ENCODE measurements at places on chromosomes 7 and 10.
A peak's percentile ranks its signal among the peaks of the same experiment; 100 is the strongest.

GRCh38 chr10:103478671-103479070 lies 369 bp downstream of the CALHM3 start:
- DNase-seq, result no peak

- DNase-seq, result no peak
Measured at GRCh38 chr7:27192546-27193334, 7.2 kb downstream of the HOXA13 start.

GRCh38 chr7:131774419-131775220 lies 218.2 kb upstream of the PODXL start:
- DNase-seq, result no peak

GRCh38 chr7:128303643-128304042 lies 40.1 kb downstream of the RBM28 start:
- DNase-seq, result no peak

GRCh38 chr10:114304017-114304570 lies 65.0 kb downstream of the VWA2 start:
- DNase-seq, result peak; percentile 79

DNA sequence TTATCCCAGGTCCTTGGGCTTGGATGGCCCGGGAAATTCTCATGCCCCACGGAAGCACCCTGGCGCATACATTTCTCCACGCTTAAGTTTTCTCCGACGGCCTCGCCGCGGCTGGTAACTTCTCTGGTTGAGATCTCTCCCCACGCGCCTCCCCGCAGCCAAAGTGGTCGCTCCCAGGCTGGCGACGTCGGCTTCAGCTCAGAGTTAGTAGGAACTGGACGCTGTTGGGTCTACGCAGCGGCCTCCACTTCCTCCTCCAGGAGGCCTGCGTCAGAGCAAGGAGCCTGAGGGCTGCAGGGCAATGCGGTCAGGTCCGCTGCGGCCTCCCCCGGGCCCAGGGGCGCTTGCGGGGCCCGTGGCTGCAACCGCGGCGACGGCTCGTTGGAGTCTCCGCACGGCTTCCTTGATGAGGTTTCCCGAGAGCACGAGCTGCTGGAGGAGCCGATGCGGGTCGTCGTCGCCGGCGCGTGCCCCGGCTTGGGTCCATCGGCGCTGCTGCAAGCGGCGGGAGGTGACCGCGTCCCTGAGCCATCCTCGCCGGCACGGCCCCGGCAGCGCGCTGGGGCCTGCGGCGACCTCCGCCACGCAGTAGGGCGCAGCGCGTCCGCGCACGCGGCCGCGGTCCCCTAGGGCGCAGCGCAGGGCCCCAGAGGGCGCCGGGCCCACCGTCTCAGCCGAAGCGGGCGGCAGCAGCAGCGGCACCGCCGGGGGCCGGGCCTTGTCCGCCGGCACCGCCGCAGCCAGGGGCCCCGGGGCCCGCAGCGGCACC lies 744 bp downstream of the FRAT2 start:
- DNase-seq, result peak; percentile 20

DNA sequence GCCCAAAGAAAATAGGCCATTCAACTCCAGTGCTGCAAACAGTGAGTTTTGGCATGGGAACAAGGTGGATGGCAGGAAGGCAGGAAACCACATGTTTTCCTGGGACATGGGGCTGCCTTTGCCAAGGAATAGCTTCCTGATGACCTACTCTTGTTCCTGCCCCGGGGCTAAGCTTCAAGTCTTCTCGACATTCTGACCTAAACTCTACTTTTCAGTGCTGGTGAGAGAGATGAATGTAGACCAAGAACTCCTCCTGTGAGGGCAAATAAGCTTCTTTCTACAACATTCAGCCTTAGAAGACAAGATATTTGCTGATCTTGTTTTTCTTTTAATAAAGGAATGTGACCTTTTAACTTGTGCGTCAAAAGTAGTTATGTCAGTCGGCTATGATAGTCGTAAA lies 199.0 kb downstream of the GPR37 start:
- no peak for DNase-seq

DNA sequence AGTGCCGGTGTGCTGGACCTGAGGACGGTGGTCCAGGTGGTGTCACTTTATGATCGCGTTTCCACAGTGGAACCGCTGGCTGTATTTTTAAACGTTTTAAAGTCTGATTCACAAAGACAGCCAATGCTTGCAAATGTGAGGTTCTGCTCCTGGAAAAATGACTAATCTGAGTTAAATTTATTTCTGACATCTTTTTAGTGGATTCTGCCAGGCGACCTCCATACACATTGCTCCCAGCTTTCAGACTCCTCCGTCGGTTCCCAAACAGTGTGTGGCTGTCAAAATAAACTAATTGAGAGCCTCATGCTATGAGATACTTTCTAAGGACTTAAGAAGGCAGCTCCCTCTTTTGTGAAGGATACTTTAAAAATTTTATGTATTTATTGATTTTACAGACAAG lies 12.7 kb upstream of the TTYH3 start:
- no peak for DNase-seq

DNA sequence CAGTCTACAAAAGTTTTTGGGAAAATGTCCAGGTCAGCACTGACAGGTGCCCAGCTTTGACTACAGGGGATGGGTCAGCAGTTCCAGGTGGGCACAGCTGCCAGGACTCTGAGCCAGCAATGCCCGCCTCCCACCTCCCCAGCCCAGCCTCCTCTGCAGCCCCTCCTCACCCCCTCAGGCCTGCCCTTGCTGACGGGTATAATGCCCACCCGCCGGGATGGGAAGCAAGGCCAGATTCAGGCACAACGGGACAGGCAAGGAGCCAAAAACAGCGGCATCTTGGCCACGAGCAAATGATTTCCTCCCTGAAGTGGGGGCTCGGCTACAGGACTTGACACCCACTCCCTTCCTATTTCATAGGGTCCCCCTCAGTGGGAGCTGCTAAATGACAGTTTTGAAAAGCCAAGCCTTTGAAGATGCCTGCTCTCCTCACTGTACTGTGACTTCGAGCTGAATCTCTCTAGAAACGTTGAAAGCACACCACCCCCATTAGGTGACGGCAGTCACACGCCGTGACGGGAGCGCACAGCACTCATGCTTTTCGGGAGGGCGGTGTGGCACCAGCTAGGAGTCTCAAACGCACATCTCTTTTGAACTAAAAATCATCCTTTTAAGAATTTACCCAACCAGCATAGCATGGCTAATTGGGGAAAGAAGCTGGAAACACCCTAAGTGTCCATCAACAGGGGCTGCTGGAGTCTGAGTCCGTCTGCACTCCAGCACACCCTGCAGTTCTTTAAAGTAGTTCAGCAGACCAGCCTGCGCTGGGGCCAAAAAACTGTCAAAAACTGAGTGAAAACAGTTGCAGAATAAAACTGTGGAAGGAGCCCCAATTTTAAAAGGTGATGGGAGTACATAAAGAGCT lies 29.6 kb downstream of the MAD1L1 start:
- DNase-seq, result no peak

DNA sequence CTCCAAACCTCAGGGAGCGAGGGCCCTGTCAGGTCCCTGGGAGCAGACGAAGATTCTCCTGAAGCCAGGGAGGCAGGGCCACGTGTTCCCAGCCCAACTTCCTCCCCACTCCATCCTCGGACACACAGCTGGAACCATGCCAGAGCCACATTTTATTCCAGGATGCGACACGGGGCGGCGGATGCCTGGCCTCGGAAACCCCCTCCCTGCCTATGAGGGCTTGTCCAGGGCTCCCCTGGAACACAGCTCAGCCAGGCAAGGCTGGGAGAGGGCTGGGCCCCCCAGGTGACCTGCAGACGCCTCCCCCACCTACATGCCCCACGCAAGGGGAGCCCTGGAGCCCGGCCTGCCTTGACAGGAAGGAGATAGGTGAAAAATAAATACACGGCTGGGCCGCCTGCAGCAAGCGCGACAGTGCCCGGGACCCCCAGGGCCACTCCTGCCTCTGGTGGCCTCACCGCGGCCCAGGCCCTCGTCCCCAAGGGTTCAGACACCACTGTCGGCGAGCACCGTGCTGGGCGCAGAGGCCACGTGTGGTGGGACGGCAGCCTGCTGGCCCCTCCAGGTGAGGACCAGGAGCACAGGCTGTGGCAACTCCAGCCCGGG lies 21.5 kb downstream of the GET4 start:
- no peak for DNase-seq

DNA sequence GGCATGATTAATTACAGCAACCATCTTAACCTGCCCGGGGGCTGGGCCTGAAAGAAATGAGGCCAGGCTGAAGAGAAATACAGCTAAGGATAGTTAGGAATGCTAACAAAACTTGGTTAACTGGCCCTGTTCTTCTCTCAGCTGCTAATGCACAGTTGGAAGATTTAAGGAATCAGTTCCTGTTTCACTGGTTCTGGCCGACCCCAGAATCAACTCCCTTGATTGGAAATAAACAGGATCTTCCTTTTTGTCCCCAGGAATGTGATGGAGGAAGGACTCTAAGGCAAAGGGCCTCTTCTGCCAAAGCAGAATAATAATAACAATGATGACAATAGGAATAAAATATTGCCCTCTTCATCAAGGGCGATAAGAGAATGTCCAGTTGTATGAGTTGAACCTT lies 3.5 kb upstream of the LRMDA start:
- no peak for DNase-seq

GRCh38 chr10:117590101-117590875 lies 47.7 kb downstream of the EMX2 start:
- DNase-seq, result no peak

DNA sequence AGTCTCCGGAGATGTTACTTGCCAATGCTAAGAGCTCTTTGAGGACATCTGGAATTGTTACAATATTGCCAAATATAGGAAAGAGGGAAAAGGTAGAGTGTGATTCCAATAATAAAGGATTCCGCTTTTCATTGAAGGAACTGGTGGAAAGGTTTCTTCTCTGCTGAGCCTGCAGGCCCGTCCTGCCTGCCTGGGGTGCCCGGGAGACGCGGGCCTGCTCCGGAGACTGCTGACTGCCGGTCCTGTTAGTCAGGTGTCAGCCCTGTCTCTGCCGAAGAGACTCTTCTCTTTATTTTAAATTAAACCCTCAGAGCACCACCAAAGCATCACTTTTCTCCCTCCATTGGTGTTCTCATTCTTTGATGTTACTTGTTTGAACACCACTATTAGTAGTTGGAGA lies 2.2 kb downstream of the EGFR start:
- no peak for DNase-seq

DNA sequence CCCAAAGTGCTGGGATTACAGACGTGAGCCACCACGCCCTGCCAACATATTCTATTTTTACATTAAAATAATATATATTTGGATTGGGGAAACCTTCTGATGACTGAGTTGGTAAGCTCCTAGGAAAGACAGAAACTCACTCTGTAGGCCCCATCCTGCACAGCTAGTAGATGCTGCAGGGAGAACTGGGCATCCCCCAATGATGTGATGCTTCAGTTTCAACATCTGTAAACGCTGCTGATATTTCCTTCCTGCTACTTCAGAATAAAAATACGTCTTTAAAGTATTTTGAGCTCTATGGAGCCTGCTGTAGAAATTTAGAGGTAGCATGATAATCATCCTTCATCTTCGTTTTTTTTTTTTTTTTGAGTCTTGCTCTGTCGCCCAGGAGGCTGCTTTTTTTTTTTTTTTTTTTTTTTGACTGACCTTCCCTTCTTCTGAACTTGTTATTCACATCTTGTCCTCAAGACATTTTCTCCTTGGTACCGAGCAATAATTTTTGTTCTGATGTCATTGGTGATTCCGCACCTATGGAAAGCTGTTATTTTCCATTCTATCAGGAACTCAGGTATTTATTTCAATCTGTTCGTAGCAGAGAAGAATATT lies 21.8 kb upstream of the INPP5F start:
- no peak for DNase-seq

DNA sequence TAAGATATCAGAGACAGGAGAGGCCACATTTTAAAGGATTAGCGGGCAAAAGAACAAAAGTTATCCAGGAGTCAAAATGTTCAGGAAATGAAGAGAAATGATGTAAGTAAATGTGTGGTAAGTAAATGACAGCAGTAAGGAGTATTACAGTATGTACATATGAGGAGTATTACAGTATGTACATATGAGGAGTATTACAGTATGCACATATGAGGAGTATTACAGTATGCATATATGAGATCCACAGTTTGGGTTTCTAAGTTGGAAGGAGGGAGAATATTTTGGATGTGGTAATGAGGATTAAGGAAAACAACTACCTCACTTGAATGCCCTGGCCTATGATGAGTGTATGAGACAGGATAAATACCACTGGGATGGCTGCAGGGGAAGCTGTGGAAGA lies 192.4 kb upstream of the DGKB start:
- no peak for DNase-seq

DNA sequence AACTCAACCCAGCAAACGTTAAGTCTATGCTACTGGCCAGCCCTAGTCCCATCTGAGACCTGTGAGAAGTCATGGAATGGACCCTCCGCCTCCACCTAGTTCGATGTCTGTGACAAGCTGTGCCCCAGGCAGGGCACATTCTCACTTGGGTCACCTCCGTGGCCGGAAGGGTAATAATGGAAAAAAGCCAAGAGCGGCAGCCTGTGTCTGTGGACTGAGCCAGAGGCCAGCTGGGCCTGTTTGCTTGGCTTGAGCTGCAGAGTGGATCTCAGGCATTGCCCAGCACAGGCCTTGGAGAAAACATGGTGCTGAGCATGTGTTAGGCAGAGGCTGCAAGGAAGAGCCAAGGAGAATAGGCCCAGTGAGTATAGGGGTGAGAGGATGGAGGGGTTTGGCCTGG lies 97.8 kb downstream of the GALNT17 start:
- no peak for DNase-seq

DNA sequence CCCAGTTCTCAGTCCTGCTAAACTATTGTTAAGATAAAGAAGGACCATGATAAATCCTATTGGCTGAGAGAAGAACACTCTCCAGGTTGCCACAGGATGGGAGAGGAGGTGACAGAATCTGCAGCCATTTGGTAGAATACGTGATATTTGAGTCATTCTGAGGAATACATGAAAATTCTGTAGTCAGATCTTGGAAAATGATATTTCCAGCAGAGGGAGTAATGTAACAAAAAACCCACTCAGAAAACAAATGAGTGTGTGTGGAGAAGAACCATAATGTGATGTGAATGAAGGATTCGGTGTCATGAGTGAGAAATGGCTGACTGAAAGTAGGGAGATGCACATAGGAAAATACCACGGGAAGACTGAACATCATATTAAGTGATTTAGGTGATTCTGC lies 128.5 kb upstream of the PFKP start:
- no peak for DNase-seq

DNA sequence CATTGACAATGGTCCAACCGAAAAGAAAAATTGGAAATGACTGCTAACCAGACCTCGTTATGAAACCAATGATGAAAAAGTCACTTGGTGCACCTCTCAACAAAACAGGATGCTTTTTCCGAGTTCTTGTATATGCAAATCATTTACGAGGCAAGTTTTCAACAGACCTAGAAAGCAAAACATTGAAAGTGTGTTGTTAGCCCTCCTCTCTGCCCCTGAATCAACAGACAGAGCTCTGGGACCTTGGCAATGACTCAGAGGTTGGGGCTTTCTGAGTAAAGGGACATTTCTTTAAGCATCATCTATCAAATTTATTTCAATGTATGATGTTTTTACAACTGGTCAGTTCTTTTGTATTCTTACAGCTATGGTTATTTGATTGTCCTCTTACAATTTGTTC lies 16.3 kb upstream of the DKK1 start:
- DNase-seq, result no peak

DNA sequence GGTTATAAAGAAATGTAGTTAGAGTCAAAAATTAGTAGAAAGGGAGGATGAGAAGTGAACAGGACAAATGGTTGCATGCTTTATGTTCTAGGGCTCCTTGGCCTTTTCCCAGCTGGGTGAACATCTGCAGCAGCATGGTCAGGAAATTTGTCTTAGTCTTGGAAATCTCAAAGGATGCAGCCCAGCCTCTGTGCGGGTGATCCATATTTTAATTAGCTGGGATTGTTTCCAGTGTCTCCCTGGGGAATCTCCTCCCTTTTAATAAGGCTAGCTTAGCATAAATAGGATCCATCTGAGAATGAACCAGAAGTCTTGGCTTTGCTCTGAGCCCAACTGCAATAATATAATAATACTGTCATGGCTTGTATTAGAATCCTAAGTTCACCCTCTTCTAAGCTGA lies 198.3 kb downstream of the PRKG1 start:
- DNase-seq, result no peak
